HEK293T (cell line): ENCODE measurements at places on chromosomes 4 and X.

GRCh38 chr4:169246957-169247396 lies 23.8 kb downstream of the SH3RF1 start:
- DNase-seq: no peak

- no peak for DNase-seq
These were observed 2.2 kb downstream of the FUNDC2 start for GRCh38 chrX:155028877-155029291.

DNA sequence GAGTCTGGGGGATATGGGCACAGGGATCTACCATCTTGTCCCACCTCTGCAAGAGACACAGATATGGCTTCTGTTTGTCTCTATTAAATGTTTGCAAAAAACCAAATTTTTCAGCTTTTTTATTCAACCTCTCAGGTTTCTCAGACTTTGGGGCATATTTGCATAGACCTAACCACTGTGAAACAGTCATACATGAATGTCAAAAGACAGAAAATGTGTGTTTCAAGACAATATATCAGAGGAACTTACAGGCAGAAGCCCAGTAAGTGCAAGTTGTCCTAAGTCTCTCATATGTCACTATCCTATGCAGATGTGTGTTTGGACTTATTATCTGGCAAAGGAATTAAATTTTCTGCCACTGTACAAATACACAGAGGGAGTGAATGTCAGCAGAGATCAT lies 951.2 kb downstream of the PCDH18 start:
- no peak for DNase-seq

GRCh38 chr4:39613093-39613656 lies 25.5 kb downstream of the SMIM14 start:
- no peak for DNase-seq

- DNase-seq: no peak
These were observed 43.7 kb upstream of the SPIN4 start for GRCh38 chrX:63394872-63395271.

- DNase-seq: no peak
These were observed 34.0 kb downstream of the UTP14A start for GRCh38 chrX:129939986-129940385.
